ENCODE measurements at places on chromosomes 11 and 22. TPM values are rescaled to one million over a fixed set of nuclear protein-coding genes. Genes with fewer than 3 reads are reported as not detected.

GRCh38 chr11:11155962-11156815 lies 196.9 kb downstream of the CSNK2A3 start:
- H3K4me1 ChIP-seq: peaks cover 9% of the 10 kb centered on the region
- peak overlapping the region; percentile 33 for H3K4me3 ChIP-seq
- peaks cover 1% of the 10 kb centered on the region for H3K36me3 ChIP-seq
- DNase-seq: peak; percentile 52

- no peak overlapping the region for H3K27ac ChIP-seq
- H3K4me1 ChIP-seq: no peaks in the 10 kb centered on the region
- H3K36me3 ChIP-seq: no peaks in the 10 kb centered on the region
- DNase-seq: no peak
- H3K27me3 ChIP-seq: peaks cover 3% of the 10 kb centered on the region
Measured at GRCh38 chr11:20007386-20007785, 152.9 kb downstream of the DBX1 start.

- no peaks in the 10 kb centered on the region for H3K27me3 ChIP-seq
- H3K27ac ChIP-seq: no peak overlapping the region
- H3K36me3 ChIP-seq: no peaks in the 10 kb centered on the region
- no peak overlapping the region for H3K4me3 ChIP-seq
- H3K4me1 ChIP-seq: no peaks in the 10 kb centered on the region
Measured at GRCh38 chr11:27650988-27651387, 49.3 kb downstream of the BDNF start.

DNA sequence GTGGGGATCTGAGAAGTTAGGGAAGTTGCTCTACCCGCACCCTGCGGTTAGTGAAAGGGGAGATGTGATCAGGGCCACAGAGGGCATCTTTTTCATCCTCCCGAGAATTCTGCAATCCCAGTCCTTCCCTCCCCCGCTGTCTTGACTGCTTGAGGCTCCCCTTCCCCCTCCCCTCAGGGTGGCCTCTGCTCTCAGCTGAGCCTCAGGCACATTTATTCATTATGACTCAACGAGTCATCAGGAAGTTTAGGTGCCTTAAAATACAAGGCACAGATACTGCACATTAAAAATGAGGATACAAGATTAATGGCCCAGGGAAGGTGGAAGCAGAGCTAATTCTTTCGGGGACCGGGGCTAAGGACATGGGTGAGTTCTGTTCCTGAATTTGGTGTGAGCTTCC lies 104.0 kb downstream of the CACNA1I start:
- H3K27me3 ChIP-seq: no peaks in the 10 kb centered on the region
- peaks cover 12% of the 10 kb centered on the region for H3K36me3 ChIP-seq
- no peaks in the 10 kb centered on the region for H3K4me1 ChIP-seq
- no peak overlapping the region for H3K27ac ChIP-seq
- DNase-seq: no peak

GRCh38 chr11:11482730-11483129 lies 129.7 kb upstream of the CSNK2A3 start:
- no peak overlapping the region for H3K4me3 ChIP-seq
- H3K27ac ChIP-seq: no peak overlapping the region
- H3K27me3 ChIP-seq: peaks cover 8% of the 10 kb centered on the region
- H3K4me1 ChIP-seq: no peaks in the 10 kb centered on the region

DNA sequence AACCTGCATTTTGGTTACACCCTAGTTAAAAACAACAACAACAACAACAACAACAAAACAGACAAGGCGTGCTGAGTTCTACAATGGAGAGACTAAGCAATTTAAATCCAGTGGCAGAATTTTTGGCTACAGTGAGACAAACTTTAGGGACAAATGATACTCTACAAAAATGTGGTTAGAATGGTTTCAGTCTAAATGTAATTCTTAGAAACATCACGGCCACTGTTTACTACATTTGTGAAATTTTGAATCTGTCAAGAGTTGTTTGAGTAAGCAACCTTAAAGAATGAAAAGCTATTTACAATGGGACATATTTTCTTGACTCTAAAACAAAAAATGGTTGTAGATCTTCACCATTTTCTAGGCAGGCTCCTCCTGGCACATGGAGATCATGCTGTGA lies 259.4 kb downstream of the SWAP70 start:
- H3K27me3 ChIP-seq: no peaks in the 10 kb centered on the region
- H3K4me3 ChIP-seq: no peak overlapping the region
- no peak for DNase-seq
- peaks cover 10% of the 10 kb centered on the region for H3K4me1 ChIP-seq

DNA sequence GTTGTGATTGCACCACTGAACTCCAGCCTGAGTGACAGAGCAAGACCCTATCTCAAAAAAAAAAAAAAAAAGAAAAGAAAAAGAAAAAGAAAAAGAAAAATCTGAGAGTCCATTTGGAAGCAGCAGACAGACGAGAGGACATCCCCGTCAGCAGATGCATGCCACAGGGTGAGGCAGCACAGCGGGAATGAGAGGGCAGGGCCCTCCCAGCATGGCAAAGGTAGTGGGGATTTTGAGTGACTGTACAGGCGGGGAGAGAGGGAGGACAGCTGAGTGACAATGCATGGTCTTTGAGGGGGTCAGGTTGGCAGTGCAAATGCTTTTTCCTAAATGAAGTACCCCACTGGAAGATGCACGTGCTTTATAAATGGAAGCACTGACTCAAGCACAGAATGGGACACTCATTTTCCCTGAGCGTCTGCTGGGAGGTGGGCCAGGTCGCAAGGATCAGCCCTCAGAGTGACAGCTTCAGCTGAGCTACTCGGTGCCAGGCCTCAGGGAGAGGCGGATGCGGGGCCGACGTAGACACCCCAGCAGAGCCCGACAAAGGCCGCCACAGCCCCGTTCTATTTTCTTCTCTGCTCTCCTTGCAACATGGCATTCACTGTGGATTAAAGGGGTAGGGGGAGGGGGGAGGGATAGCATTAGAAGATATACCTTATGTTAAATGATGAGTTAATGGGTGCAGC lies 113.5 kb downstream of the SHANK2 start:
- no peak overlapping the region for H3K27ac ChIP-seq
- H3K36me3 ChIP-seq: no peaks in the 10 kb centered on the region
- H3K4me3 ChIP-seq: no peak overlapping the region
- no peak for DNase-seq

GRCh38 chr11:3161720-3162409 lies 3.2 kb downstream of the OSBPL5 start:
- H3K27me3 ChIP-seq: peaks cover 36% of the 10 kb centered on the region
- H3K27ac ChIP-seq: no peak overlapping the region
- H3K4me3 ChIP-seq: no peak overlapping the region
- no peaks in the 10 kb centered on the region for H3K36me3 ChIP-seq
- DNase-seq: no peak
- H3K4me1 ChIP-seq: peaks cover 2% of the 10 kb centered on the region

DNA sequence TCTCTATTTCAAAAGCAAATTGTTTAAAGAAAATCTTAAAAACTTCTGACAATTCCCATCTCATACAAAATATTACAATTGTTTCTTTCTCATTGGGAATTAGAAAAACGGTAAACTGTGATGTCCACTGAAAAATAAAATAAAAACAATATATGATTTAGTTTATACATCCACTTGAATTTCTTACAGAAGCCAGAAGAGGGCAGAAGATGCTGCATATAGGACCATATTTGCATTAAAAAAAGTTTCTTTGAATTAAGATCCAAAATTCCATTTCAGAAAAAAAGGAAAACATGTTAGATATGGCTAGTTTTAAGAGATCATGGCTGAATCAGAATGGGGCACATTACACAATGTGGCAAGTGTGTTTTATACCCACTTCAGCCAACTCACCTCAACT lies 39.3 kb upstream of the LRRC4C start:
- H3K4me1 ChIP-seq: no peaks in the 10 kb centered on the region
- no peaks in the 10 kb centered on the region for H3K27me3 ChIP-seq
- H3K27ac ChIP-seq: no peak overlapping the region
- no peak for DNase-seq
- H3K36me3 ChIP-seq: no peaks in the 10 kb centered on the region
- H3K4me3 ChIP-seq: no peak overlapping the region

- H3K4me1 ChIP-seq: peaks cover 10% of the 10 kb centered on the region
- no peaks in the 10 kb centered on the region for H3K36me3 ChIP-seq
- DNase-seq: no peak
- H3K4me3 ChIP-seq: no peak overlapping the region
Measured at GRCh38 chr11:110301032-110301431, 4.6 kb upstream of the RDX start.

DNA sequence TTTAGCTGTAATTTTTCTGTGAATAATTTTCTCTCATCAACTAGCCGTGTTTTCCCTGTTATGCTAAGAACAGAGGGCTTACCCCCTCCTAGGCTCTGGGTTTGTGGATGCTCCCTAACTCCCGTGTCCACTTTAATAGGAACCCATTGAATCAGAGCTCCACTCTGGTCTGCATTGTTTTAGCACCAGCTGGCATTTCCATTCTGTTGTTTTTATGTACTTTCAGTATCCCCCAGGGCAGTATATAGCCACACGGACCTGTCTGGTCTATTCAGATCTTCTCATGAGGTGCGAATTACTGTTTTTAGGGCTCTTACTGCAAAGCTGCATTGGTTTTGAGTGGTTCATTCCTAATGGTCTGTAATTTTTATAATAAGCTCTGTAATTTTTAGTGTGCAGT lies 16.0 kb downstream of the POLD3 start:
- H3K36me3 ChIP-seq: peaks cover 35% of the 10 kb centered on the region
- peak overlapping the region; percentile 50 for H3K27ac ChIP-seq

The RAG2 gene
- not detected for total RNA-seq

The ARFIP2 gene
- 39.3 TPM for total RNA-seq

The HEPN1 gene
- total RNA-seq: not detected

The B3GAT1 gene
- total RNA-seq: 0.61 TPM

The USP2 gene
- 0.76 TPM for total RNA-seq
